ENCODE measurements at places on chromosomes 5 and 9.

GRCh38 chr5:36786448-36787012, 90.0 kb upstream of the NIPBL start:
- DNase-seq = no peak

DNA sequence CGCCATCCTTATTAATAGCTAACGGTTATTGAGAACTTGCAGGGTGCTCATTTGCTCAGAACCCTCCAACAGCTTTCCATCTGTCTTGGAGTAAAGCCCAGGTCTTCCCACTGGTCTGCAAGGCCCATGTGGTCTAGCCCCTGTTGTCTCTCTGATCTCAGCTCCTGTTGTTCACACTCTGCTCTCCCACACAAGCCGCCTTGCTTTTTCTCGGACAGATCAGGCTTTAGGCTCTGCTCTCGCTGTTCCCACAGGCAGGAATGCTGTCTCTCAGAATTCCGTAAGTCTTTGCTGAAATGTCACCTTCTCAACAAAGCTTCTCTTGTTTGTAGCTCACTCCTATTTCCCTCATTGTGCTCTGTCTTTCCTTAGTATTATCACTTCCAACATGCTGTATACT, 34.3 kb downstream of the GPR107 start:
- peak; percentile 37 for DNase-seq

- no peak for DNase-seq
Observed at GRCh38 chr9:126700296-126700695, 86.6 kb downstream of the LMX1B start.

GRCh38 chr9:118522093-118523028, 818.2 kb downstream of the TLR4 start:
- no peak for DNase-seq

DNA sequence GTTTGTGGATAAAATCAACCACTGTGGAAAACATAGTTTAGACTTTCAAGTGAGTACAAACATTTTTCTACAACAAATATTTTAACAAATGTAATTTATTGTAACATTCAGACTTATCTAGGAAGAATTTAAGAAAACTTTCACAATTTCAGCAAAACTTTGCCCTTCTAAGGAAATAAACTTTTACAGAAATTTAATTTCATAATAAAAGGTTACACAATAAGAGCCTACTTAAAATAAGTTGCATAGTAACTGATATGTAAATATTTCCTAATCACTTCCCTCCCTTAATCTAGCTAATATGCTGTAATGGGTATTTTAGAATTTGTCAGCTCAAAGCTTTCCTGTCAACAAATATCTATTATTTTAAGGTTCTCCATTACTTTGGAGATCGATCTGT, 1899.9 kb downstream of the MAT2B start:
- DNase-seq = no peak

- no peak for DNase-seq
Observed at GRCh38 chr5:171426266-171426665, 6.8 kb downstream of the FGF18 start.

DNA sequence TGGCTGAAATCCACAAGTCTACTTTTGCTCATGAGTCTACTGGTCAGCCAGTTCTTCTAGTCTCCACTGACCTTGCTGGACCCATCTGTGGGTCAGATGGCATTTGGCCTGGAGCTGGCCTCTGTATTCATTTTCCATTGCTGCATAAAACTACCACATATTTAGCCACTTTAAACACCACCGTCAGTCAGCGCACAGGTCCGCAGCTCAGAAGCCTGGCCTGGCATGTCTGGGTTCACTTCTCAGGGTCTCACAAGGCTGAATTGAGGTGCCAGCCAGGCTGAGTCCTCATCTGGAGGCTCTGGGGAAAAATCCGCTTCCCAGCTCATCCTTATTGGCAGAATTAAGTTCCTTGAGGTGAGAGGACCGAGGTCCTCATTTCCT, 54.7 kb downstream of the BARX1 start:
- DNase-seq = no peak

All from putamen (tissue), 1 donor.